Stimulated activated CD4-positive, alpha-beta T cell treated with anti-CD3 and anti-CD28 coated beads, Interleukin-1b, Interleukin-23, amount 100 ng/mL, for 4 hours (primary cell): ENCODE measurements at places on chromosomes 6 and 20.
A peak's percentile ranks its signal among the peaks of the same experiment; 100 is the strongest.

DNA sequence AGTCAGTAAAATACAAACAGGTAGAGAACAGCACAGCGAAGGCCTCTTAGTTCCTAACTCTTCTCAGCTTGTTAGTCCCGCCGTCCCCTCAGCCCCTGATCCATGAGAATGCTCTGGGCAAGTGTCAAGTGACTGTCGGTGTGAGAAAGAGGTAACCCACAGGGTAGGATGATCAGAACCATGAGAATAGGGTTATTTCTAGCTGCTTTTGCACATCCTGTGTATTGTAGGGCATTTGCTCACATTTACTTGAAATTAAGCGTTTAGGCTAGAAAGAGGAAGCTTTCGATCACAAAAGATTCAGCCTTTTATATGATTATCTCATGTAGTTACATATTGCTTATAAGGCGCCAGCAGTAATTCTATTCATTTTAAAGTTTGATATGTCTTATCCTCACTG, 103.0 kb upstream of the PDE10A start:
- no peak for DNase-seq

DNA sequence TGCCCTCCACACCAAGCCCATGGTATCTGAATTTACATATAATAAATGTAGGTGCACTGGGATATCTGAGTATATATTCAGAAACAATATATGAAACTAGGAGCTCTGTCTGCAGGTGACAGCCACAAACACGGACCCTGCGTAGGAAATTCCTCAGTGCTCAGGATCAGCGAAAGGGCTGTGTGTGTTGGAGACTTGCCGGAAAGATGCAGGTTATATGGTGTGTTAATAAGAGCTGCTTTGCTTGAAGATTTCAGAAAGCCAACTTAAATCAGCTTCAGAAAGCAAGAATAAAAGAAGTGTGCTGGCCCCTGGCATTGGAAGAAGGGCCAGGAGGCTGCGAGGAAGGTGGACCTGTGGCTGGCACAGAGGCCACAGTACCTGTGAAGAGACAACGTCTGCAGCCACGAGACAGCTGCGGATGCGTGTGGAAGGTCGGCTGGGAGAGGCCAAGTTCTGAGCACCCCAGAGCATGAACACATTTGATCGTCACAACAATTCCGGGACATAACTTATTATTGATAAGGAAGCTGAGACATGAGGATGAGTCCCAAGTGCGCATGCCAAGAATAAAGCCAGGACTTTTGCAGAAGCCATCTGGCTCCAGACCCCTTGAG, 183.2 kb downstream of the DLL1 start:
- DNase-seq = no peak

DNA sequence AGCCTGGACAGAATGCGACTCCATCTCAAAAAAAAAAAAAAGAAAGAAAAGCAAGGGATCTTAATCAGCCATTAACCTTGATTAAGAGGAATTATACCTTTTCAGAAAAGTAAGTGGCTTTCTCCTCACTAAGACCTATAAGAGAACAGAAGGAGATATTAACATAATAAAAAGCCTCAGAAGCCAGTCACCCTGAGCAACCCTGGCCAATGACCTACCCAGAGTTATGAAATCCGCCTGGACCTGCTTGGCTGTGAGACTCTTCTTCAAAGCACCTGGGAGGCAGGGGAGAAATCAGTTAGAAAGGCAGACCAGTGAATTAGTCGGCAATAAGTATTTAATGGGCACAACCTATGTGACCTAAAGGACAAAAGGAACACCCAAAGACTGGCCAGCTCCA, 32.7 kb upstream of the C20orf203 start:
- DNase-seq = no peak

DNA sequence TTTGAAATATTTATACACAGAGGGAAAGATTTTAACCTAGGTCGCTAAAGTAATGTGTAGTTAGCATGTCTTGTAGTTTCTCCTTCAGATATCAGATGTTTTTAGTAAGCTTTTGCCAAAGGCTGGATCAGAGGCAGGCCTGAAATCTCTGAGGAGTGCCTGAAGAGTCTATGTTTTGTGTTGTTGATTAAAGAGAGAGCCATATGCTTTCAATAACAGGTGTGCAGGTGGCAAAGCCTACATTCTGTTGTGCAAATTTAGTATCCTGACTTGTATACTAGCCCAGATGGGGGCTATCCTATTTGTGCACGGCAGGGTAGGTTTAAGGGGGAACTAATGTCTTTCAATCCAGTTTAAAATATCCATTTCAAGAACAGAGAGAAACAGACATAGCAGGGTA, 167.1 kb upstream of the ATXN1 start:
- no peak for DNase-seq

DNA sequence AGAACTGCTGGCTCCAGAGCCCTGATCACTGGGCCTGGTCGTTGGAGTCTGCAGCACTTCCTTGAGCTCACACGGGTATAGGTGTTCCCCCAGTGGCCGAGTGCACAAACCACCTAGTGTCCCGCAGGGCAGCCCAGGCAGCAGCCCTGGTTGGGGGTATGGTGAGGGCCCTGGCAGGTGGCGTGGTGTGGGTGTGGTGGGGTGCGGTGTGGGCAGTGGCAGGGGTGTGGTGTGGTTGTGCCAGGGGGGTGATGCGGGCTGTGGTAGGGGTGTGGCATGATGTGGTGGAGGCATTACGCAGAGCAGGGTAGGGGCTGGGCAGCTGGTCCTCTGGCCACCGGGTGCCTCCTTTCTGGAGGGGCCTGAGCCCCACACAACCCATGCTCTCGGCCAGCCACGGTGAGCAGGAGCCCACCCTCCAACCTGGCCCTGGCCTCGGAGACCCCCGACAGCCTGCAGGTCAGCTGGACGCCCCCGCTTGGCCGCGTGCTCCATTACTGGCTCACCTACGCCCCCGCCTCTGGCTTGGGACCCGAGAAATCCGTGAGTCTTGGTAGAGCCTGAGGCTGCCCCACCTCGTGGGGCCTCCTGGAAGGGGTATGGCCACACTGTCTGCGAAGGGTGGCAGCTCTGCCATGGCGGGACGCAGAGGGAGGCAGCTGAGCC, 20.5 kb downstream of the COL20A1 start:
- no peak for DNase-seq

DNA sequence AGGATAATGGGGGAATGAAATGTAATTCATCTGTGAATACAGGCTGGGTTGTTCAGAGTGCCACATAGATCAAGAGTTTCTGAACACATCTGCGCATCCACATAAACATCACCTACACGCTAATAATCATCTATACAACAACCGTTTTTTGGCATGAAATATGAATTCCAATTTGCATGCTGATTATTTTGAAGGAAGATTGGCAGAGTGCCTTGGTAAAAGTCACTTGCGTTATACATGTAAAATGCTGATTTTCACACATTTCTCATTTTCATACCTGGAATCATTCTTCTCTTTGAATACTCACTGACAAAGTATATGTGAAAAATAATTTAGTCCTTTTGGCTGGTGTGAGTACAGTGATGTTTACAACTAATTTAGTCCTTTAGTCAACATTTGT, 17.7 kb downstream of the COL9A1 start:
- DNase-seq = no peak

DNA sequence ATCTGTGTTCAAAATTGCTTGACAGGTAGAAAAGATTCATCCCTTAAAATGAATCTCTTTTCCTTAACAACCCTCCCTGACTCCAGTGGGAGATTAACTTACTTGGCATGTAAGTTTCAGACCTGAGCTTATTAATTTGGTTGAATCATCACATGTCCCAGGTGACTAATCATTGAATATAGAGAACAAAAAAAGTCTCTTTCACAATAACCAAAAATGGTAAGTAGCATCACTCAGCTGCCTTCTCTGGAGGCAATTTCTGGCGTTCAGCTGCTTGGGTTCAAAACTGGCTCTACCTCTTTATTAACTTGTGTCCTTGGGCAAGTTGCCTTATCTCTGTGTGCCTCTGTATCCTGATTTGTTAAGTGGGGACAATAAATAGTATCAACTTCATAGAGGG, 2.9 kb downstream of the C6orf141 start:
- no peak for DNase-seq

DNA sequence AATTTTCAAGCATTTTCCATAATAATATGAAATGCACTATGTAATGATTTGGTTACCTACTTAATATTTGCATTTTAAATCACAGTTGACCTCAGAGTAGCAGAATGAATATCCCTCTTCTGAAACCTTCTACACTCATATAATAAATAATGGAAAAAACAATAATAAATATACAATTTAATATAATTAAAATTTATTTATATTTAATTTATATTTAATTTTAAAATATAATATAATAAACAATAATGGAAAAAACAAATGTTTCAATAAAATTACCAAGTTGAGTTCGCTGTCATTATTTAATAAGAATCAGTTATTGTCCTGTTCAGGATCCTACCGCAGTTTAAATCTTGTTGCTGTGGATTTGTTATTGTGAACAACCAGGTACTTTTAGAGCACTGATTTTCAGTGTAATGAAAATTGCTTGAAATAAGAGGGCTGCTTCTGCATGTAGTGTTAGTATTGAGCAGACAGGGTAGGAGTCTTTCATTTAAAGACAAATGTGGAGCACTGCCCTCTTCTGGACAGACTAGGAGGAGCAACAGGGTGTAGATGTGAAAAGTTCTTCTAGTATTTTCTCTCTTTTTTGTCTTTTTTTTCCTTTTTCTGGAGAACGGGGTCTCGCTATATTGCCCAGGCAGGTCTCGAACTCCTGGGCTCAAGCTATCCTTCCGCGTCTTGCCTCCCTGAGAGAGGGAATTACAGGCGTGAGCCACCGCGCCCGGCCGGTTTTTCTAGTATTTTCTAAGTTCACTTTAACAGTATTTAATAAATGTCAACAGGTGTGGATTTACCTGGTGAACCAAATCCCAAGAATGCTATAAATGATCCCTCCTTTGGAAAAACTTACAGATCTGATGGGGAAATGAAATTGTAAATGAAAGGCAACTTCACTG, 13.6 kb downstream of the TRAPPC3L start:
- DNase-seq = peak; percentile 59

DNA sequence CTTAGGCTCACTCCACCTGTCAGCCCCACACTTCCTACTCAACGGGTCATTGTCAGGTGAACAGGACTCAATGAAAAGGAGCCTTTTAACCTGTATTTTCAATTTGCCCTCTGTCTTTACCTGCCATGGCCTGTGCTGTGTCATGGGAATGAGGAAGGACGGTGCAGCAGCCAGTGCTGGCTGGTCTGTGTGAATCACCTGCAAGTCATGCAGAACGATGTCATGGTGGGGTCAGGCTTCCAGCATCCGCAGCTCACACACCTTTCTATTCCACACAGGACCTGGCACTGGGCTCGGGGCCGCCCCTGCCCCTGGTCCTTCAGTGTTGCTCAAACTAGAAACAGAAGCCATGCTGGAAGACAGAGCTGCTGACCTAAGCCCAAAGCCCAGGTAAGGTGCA, 188.7 kb upstream of the GMDS start:
- DNase-seq = no peak

- DNase-seq = peak; percentile 71
Measured at GRCh38 chr6:37483917-37484785, 15.5 kb downstream of the CCDC167 start.

GRCh38 chr20:61950641-61951071, 115.0 kb downstream of the TAF4 start:
- no peak for DNase-seq

- DNase-seq = no peak
Measured at GRCh38 chr20:14488212-14488611, 150.8 kb upstream of the FLRT3 start.

- no peak for DNase-seq
Measured at GRCh38 chr6:311679-312220, 19.5 kb downstream of the DUSP22 start.

DNA sequence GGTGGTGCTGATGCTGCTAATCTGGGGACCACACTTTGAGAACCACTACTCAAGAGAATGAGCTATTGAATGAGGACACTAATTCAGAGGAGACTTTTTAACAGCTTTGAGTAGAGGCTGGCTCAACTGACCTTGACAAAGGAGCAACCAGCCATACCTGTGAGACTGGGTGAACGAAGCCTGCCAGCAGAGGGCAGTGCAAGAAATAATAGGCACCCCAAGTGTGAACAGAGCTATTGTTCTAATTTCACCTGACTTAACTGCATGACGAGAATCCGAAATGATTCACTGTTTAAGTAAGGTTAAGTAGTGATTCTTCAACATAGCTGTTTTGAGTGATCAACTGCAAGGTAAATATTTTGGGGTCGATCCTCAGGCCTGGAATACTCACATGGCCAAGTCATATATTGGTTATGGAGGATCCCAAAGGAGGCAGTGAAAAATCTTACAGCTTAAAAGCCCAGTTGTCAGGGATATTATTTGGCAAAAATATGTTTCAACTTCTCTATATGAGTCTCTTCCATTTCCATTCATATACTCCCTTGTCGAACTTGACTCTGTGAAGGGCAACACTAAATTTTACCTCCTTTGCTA, 550.5 kb upstream of the MARCKS start:
- DNase-seq = peak; percentile 8

GRCh38 chr20:24478584-24478983, 9.2 kb downstream of the SYNDIG1 start:
- no peak for DNase-seq

DNA sequence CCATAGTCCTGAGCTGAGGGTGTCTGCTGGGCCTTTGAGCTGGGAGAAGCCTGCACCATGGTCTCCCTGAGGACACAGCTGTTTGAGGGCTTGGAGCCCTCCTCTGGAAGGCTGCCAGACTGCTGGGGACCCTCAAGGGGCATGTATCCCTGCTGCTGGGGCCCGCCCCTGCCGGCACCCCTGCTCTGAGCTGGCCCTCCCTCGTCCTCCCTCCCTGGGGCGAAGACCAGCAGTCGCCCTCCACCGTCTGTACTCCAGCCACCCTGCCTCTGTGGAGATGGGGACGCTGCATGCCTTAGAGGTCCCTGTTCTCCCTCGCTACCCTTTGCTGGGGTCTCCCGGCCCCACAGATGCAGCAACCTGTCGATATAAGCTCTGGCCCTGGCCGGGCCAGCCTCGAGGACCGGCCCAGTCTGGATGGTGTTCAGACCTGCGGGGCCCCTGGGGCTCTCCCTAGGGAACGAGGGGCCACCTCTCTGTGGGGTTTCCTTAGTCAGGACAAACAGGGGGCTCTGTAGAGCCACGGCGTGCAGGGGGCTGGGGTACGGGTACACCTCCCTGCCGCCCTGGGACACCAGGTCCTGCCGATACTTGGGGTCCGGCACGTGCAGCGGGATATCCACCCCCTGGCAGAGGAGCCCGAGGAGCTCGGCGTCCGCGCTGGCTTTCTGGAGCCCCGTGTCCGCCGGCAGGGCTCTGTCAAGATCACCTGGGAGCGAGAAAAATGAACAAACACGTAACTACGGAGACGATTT, 11.0 kb downstream of the DACT2 start:
- no peak for DNase-seq
